ENCODE measurements at places on chromosomes 3 and 15. TPM values are rescaled to one million over a fixed set of nuclear protein-coding genes. Genes with fewer than 3 reads are reported as not detected.

GRCh38 chr15:78850941-78851755, 21.5 kb upstream of the MORF4L1 start:
- DNase-seq = no peak

DNA sequence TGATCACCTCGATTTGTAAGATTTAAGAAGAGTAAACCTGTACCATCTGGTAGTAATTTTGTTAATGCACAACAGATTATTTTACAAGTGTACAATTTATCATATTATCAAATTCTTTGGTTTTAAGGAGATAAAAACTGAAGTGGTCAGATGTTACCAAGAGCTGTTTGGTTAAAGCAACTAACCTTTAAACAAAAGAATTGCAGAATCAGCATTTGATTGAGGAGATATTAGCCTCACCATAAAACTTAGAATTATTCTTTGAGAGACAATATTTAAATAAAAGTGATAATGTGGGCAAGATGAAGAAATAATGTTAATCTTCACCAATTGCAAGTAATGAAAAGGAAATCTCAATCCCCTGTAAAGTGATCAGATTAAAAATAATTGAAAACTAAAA, 1034.9 kb downstream of the ROBO1 start:
- DNase-seq = no peak

GRCh38 chr3:13012221-13012691, 61.0 kb downstream of the IQSEC1 start:
- DNase-seq = peak; percentile 84

DNA sequence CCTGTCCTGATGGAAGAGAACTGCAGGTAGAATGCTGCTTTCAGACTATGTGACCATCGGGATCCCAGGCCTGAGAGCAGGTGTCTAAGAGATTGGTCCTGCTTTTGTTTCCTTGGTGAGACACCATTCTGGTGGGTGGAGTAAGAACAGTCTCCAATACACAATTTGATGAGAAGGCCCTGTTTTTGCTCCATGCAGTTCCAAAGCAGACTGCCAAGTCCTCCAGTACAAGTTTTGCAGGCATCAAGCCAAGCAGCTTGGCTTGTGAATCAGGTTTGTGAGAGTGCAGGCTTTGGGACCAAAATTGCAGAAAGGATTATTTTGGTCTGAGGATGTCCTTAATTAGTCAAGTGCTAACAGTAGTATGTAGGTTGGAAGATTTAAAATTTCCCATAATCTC, 381.6 kb downstream of the FOXP1 start:
- peak; percentile 83 for DNase-seq

GRCh38 chr3:98402507-98402906, 12.0 kb downstream of the OR5K3 start:
- no peak for DNase-seq

GRCh38 chr3:195129644-195130492, 141.1 kb downstream of the XXYLT1 start:
- DNase-seq = no peak

DNA sequence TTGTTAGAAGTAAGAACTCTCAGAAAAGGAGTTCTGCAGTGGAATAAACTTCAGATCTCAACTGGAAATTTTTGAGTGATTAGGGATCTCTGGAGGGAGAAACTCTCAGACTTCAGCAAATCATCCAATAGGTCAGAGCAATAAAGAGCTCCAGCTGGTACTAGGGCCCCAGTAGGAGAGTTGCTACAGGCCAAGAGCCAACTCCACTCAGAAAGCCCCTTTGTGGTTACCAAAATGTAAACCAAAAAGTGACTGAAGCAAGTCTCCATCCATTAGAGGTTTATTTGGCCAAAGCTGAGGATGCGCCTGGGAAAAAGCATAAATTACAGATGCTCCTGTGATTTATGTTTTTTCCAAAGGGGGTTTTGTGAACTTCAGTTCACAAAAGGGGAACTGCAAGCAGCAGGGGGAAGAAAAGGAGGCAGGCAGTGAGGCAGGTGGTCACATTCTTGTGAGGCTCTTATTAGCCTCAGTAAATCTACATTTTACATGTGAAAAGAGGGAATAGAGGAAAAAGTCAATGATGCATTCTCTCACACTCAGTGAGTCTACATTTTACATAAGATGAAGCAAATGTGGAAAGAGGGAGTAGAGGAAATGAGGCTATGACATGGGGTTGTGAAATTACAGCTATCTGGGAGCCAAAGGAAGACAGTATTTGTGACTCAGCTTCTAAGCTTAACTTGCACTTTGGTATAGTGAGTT, 92.4 kb upstream of the DAZL start:
- no peak for DNase-seq

DNA sequence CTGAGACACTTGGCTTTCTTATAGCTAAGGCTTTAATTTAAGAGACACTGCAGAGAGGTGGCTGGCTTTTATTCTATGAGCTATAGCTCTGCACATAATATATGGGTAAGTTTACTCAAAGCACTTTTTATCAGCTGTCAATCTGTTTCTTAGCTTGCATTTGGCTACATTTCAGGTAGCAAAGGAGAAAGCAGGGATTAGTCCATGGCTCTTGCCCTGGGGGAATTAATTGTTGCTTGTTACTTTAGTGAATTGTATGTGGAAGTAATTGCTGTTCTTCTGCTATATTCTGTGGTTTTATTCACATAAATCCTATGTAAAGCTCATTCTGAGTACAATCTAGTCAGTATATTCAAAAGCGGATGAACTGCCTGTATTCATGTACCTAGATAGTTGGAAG, 14.4 kb upstream of the CCDC39 start:
- DNase-seq = no peak

Gene ALG1L2
- not detected for total RNA-seq

- no peak for DNase-seq
Observed at GRCh38 chr3:58779934-58780333, 113.4 kb upstream of the FAM3D start.

Gene GCSAM
- total RNA-seq = not detected

DNA sequence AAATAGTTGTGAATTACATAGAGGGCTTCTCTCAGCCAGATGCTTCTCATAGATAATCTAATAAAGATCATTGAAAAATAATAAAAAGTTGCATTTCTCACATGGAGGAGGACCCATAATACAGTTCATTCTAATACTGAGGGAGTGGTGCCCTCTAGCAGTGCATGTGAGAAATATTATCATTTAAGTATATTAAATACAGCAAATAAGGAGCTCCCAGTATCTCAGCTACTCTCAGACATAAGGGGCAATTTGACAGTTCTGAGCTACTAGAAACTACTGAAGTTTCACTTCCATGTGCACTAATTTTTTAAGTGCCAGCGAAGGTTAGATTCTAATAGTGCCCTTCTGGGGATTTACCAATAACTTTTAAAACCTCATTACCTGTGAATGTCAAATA, 188.3 kb downstream of the IL5RA start:
- no peak for DNase-seq

DNA sequence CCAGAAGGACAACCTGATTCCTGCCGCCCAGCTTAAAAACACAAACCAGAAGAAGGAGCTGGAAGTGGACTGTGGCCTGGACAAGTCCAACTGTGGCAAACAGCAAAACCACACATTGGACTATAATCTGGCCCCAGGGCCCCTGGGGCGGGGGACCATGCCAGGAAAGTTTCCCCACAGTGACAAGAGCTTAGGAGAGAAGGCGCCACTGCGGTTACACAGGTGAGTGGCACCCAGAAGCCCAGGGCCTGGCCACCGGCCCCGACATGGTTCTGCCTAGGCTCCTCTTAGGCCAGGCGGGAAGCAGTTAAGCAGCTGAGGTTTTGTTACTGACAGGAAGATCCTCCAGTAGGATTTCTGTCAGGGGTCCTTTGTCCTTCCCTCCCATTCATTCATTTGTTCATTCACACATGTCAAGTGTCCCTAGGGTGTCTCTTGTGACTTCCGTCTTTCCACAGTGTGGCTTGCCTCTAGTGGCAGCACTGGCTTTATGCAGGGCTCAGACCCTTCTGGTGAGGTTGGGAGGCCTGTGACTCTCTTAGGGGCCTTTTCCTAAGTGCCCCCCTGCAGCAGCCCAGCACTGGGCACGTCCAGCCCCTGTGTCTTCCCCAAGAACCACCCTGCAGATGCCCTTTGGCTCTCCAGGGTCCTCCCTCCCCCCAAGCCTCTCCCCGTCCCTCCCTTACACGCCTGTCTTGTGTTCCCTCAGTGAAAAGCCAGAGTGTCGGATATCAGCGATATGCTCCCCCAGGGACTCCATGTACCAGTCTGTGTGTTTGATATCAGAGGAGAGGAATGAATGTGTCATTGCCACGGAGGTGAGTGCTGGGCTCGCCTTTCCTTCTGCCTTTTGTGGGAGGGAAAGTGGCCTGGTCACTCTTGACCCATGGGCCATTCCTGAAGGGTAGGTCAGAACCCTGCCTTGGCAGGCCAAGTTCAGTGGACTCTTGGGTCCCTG, 7.8 kb downstream of the DLL4 start:
- no peak for DNase-seq

GRCh38 chr3:152272771-152273242, 4.1 kb downstream of the MBNL1 start:
- no peak for DNase-seq

DNA sequence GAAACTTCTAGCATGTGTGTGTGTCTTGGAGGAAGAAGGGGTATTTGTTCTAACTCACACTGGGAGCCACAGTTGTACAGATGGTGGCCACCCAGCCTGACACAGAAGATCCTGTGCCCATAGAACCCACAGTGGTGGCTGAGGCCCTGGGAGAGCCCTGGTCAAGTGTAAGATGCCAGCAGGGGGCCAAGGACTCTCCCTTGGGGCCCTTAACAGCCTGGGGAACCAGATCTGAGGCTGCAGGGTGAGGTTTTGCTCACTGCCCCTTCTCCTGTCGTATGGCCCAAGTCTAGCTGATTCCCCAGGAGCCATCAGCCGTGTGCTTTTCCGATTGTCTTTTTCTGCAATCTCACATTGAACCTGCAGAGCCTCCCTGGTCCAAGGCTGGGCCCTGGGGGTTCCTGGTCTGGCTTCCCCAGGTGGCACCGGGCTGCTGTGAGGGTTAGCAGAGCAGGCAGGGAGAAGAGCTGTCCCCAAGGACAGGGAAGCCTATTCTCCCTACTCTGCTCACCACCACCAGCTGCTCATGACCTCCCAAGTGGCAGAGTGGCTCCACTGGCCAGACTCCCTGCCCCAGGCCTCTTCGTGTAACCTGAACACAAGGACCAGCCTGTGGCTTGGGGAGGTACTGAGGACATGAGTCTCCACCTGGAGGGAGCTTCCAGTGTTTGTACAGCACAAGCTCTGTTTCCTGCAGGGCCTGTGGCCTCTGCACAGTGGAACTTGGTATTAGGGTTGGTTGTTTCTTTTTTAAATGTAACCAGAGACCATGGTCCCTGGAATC, 51.9 kb downstream of the CA12 start:
- no peak for DNase-seq

DNA sequence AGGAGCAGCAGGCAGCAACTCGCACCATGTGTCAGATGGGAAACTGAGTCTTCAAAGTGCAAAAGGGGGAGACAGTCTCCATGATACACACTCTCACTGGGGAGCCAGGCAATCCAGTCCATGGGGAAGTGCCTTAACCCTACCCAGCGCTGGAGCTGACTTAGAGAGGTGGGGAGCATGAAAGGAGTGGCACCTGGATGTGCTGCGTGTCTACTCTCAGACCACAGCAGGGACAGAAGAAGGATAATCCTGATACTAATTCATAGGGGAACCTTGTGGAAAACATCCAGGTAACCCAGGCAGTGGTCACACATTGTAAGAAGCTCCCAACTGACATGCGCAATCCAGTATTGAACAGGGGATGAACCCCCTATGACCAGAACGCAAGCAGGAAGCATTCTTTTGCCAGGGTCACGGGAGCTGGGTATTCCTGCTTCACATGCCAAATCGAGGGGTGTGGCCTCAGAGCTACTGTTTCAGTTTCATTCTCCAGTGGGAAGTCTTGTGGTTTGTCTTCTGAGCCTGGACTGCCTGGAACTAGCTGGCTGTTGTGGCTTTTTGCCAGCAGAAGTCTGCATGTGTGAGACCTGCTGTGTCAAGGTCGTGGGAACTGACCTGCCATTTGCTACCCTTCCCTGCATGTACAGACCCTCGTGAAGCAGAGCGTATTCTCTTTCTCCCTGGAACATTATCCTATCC, 367.6 kb upstream of the NDN start:
- no peak for DNase-seq

GRCh38 chr3:31106204-31106603, 211.7 kb upstream of the GADL1 start:
- no peak for DNase-seq

Gene SLC27A2
- not detected for total RNA-seq

- DNase-seq = no peak
Observed at GRCh38 chr3:162168715-162169114, 672.1 kb downstream of the OTOL1 start.

DNA sequence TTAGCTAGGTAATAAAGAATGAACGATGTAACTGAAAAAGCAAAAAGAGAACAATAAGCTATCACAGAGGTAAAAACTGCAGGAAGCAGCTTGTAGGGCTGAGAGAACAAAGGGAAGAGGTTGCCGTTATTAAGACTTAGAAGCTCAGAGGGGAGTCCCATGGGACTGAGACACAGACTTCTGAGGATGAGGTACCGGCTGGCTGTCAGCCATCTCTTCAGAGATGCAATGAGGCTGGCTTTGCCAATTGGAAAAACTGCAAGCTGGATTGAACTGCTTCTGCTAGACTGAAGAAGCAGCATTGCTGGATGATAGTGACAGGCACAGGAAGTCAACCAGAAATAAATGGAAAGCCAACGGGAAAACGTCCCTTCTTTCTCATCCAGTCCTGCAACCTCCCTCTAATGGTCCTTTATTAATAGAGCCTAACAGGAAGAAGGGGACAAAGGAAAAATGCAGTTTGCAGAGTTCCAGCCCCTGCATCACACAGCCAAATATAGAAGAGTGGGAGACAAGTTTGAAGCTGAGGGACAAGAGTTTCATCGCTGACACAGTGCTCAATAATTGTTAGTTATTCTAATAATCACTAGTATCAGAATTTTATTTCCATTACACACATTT, 21.1 kb upstream of the KLHL6 start:
- DNase-seq = no peak

DNA sequence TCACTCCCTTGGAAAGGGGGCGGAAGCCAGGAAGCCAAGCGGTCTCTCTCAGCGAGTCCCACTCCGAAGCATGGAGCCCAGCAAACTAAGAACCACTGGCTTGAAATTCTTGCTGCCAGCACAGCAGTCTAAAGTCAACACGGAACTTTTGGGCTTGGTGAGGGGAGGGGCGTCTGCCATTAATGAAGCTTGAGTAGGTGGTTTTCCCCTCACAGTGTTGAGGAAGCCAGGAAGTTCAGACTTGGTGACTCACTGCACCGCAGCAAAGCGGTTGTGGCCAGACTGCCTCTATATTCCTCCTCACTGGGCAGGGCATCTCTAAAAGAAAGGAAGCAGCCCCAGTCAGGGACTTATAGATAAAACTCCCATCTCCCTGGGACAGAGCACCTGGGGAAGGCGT, 665.4 kb upstream of the CBLB start:
- no peak for DNase-seq

GRCh38 chr15:82873000-82873680, 63.7 kb downstream of the WHAMM start:
- no peak for DNase-seq

Gene PLD1
- total RNA-seq = 111 TPM

DNA sequence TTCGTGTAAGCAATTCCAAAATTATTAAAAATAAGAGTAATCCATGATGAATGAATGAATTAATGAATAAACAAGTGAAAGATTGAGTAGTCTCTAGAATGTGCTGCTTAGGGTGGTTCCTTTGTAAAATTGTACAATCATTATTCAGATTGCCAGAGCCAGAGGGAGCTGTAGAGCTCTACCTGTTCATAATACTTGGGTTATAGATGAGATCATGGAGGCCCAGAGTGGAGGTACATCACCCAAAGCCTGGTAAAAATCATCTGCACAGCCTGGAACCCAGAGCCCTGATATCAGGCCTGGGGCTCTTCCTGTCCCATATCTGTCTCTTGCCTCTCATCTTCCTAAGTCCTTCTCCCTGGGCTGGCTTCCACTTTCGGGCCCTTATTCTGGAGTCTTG, 297.2 kb downstream of the RPLP1 start:
- DNase-seq = no peak
